ENCODE measurements at places on chromosomes 1 and 21.

DNA sequence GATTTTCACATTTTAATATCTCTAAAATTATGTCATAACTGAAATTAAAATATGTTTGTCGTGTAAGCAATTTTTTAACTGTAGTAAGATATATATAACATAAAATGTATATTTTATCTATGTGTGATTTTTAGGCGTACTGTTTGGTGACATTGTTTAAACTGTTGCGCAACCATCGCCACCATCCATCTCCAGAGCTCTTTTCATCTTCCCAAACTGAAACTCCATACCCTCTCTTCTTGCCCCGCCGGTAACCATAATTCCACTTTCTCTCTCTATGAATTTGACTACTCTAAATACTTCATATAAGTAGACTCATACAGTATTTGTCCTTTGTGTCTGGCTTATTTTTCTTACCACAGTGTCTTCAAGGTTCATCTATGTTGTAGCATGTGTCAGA lies 66.4 kb downstream of the DDX20 start:
- no peak for DNase-seq

DNA sequence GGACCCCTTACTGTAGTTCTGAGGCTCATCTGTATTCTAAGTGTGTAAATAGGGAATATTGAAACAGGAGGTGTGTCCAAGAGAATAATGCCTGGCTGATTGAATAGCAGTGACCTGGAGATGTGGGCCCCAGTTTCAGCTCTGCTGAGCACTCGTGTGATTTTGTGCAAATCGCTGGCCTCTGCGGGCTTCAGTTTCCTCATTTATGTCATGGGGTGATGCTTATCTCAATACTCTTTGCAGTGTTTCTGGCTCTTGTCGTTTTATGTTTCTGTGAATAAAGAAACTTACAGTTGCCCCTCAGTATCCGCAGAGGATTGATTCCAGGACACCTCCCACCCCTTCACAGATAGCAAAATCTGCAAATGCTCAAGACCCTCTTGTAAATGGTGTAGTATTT lies 5.0 kb downstream of the COG2 start:
- DNase-seq = peak; percentile 19

- no peak for DNase-seq
Observed at GRCh38 chr1:224534731-224535130, 81.4 kb upstream of the CNIH3 start.

DNA sequence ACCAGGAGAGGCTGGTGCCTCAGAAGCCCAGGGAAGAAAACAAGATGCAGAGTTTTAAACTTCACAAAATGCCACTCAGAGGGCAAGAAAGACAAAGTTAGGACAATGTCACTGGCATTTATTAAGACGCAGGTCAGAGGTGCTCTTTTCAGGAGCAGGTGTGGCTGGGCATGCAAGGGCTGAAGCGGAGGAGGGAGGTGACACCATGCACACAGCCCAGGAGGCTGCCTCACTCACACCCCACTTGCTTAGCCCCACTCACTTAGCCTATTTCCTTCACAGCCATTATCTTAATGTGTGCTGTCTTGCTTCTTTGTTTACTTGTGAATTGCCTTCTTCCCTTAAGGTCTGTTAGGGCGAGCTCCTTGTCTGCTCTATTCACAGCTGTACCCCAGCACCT lies 17.2 kb downstream of the HIVEP3 start:
- no peak for DNase-seq

GRCh38 chr1:84424513-84425149 lies 26.3 kb downstream of the DNASE2B start:
- DNase-seq = no peak

- peak; percentile 11 for DNase-seq
Observed at GRCh38 chr1:184387476-184388318, 868 bp downstream of the C1orf21 start.

- DNase-seq = no peak
Observed at GRCh38 chr21:29800056-29800455, 139.7 kb downstream of the GRIK1 start.

DNA sequence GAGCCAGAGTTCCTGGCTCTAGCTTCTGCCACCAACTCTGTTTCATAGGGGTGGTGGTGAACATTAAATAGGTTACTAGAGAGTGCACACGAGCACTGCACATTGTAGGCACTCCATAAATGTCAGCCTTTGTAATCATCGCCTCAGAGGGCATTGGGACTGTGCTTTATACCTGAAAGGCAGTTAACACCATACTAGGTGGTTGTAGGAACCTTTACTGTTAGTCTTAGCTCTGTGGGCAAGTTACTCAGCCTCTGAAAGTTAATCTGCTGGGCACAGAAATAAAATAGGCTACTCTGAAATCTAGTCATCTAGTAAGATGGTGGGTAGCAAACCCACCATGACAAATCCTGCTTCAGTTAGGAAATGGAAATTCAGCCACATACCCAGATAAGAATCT lies 37.6 kb downstream of the ARID1A start:
- DNase-seq = no peak

- DNase-seq = peak; percentile 44
Observed at GRCh38 chr1:160354388-160354985, 11.3 kb downstream of the NCSTN start.

DNA sequence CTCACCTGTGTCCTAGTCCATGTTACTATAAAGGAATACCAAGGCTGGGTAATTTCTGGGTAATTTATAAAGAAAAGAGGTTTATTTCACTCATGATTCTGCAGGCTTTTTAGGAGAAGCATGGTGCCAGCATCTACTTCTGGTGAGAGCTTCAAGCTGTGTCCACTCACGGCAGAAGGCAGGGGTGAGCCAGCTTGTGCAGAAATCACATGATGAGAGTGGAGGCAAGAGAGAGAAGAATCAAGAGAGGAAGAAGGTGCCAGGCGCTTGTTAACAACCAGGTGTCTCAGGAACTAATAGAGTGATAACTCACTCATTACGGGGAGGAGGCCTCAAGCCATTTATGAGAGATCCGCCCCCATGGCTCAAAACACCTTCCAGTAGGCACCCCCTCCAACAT lies 67.5 kb upstream of the CD34 start:
- no peak for DNase-seq

- DNase-seq = no peak
Observed at GRCh38 chr1:35629051-35629450, 12.3 kb downstream of the PSMB2 start.

- DNase-seq = no peak
Observed at GRCh38 chr1:55338448-55338820, 123.3 kb upstream of the USP24 start.
